IMR-90 (cell line): ENCODE measurements at places on chromosomes 6 and 20. TPM values are rescaled to one million over a fixed set of nuclear protein-coding genes. Genes with fewer than 3 reads are reported as not detected.

DNA sequence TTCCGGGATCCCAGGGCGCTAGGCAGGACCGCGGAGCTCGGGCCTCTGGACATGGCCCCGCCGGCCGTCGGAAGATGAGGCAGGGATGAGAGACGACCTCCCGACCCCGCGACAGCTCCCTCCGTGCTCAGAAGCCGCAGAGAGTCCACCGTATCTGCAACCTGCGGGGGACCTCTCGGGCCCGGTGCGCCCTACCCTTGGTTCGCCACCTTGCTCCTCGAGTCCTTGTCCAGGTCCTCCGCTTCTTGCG is 301 bp downstream of the PPP1R3D start:
- peak overlapping the region; percentile 75 for H3K4me3 ChIP-seq
- peak overlapping the region; percentile 80 for H3K27ac ChIP-seq
- no peaks in the 10 kb centered on the region for H3K27me3 ChIP-seq

- no peaks in the 10 kb centered on the region for H3K36me3 ChIP-seq
- H3K4me3 ChIP-seq: no peak overlapping the region
- DNase-seq: no peak
- H3K27me3 ChIP-seq: no peaks in the 10 kb centered on the region
These were observed 96.9 kb downstream of the NFATC2 start for GRCh38 chr20:51445591-51445990.

DNA sequence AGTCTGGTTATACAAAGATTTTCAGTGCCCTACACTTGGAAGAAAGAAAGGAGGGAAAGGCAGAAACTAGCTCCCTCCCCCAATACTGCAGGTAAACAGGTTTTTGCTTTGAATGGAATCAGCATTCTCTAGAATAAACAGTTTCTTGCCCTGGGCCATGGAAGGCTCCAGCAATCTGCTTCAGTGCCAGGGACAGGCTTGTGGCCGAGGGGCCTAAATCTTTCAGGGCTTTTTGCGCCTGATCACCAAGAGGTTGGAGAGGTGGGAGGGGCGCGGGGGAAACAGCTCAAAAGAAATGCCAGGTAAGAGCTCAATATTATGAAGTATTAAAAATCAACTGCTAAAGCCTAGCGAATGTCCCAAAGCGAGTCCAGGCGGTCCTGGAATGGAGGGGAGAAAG is 23.8 kb downstream of the TFAP2B start:
- H3K27me3 ChIP-seq: peaks cover 37% of the 10 kb centered on the region
- H3K4me1 ChIP-seq: no peaks in the 10 kb centered on the region
- no peak overlapping the region for H3K4me3 ChIP-seq
- no peak for DNase-seq
- no peak overlapping the region for H3K27ac ChIP-seq

DNA sequence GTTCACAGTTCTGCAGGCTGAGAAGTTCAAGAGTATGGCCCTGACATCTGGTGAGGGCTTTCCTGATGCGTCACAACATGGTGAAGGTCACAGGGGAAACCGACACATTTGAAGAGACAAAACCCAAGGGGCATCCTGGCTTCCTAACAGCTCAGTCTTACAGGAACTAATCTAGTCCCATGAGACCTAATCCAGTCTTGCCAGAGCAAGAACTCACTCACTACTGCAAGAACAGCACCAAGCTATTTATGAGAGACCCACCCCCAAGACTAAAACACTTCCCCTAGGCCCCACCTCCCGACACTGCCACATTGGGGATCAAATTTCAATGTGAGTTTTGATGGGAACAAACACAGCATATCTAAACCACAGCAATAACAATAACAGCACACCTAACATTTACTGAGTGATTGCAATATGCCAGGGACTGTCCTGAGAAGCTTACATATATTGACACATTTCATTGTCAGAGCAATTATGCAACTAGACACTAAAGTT is 46.6 kb downstream of the TPBG start:
- H3K27ac ChIP-seq: no peak overlapping the region
- no peaks in the 10 kb centered on the region for H3K27me3 ChIP-seq
- H3K4me3 ChIP-seq: no peak overlapping the region
- DNase-seq: peak; percentile 54

GRCh38 chr6:157151029-157151428 is 172.3 kb downstream of the TMEM242 start:
- H3K4me3 ChIP-seq: no peak overlapping the region
- H3K27me3 ChIP-seq: no peaks in the 10 kb centered on the region
- H3K27ac ChIP-seq: peak overlapping the region; percentile 78

DNA sequence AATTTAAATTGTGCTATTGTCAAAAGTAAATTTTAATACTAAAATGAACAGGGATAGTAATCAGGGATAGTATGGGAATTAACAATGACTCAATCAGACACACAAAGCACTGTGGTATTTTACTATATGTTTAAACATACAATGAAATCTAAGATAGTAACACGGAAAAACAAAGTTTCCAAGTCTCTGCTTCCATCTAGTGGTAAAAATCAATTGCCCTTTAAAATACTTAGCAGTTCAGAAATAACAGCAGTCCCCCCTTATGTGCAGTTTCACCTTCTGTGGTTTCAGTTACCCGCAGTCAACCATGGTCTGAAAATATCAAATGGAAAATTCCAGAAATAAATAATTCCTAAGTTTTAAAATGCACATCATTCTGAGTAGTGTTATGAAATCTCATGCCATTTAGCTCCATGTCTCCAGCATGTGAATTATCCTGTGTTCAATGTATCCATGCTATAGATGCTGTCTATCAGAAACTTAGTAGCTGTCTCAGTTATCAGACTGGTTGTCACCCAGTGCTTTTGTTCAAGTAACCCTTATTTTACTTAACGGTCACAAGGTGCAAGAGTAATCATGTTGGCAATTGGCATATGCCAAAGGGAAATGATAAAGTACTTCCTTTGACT is 58.5 kb downstream of the AHI1 start:
- H3K27me3 ChIP-seq: no peaks in the 10 kb centered on the region
- H3K4me1 ChIP-seq: no peaks in the 10 kb centered on the region
- DNase-seq: peak; percentile 58

GRCh38 chr20:39829256-39829655 is 859.8 kb downstream of the MAFB start:
- peaks cover 17% of the 10 kb centered on the region for H3K27me3 ChIP-seq
- H3K27ac ChIP-seq: no peak overlapping the region
- no peaks in the 10 kb centered on the region for H3K36me3 ChIP-seq
- peak; percentile 41 for DNase-seq
- H3K4me3 ChIP-seq: no peak overlapping the region
- no peaks in the 10 kb centered on the region for H3K4me1 ChIP-seq

DNA sequence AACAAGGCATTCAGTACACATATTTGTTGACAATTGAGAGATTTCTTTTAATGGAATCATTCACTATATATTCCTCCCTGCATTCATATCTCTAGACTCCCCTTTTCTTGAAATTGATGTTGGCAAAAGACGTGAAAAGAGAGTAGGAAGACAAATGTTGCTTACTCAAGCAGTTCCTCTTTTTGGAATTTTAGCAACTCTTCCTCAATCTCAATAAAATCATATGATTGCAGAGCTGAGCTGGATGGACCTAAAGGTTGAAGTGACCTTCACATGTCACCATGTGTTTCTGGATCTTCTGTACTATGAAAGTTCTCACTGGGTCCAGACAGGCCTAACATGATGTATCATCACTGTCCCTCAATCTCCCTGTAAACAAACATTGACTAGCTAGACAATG is 18.6 kb downstream of the ADGRF1 start:
- no peaks in the 10 kb centered on the region for H3K36me3 ChIP-seq
- no peak overlapping the region for H3K4me3 ChIP-seq
- DNase-seq: no peak
- H3K27ac ChIP-seq: no peak overlapping the region

DNA sequence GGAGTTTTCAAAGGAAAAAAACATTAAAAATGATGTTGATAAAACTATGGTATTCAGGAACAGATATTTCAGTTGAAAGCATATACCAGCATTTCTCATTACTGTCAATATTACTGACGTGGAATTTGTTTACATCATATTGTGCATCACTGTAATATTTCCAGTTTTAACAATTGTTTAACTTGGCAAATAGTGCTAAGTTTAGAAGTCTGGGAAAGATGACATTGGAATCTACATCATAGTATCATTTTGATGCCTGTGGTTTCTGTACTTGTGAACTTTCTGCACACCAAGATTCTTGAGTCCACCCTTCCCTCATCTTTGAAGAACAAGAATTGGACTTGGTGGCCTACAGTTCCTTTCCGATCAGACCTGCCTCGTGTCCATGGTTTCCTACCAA is 98.1 kb downstream of the RALGAPA2 start:
- DNase-seq: peak; percentile 25
- no peak overlapping the region for H3K27ac ChIP-seq
- no peaks in the 10 kb centered on the region for H3K36me3 ChIP-seq
- no peak overlapping the region for H3K4me3 ChIP-seq
- H3K4me1 ChIP-seq: peaks cover 3% of the 10 kb centered on the region; the same call in 1 of the 2 replicates

- no peak overlapping the region for H3K27ac ChIP-seq
- no peak overlapping the region for H3K4me3 ChIP-seq
- H3K27me3 ChIP-seq: no peaks in the 10 kb centered on the region
- peaks cover 4% of the 10 kb centered on the region for H3K4me1 ChIP-seq
These were observed 212.1 kb downstream of the WDR27 start for GRCh38 chr6:169489563-169490245.

DNA sequence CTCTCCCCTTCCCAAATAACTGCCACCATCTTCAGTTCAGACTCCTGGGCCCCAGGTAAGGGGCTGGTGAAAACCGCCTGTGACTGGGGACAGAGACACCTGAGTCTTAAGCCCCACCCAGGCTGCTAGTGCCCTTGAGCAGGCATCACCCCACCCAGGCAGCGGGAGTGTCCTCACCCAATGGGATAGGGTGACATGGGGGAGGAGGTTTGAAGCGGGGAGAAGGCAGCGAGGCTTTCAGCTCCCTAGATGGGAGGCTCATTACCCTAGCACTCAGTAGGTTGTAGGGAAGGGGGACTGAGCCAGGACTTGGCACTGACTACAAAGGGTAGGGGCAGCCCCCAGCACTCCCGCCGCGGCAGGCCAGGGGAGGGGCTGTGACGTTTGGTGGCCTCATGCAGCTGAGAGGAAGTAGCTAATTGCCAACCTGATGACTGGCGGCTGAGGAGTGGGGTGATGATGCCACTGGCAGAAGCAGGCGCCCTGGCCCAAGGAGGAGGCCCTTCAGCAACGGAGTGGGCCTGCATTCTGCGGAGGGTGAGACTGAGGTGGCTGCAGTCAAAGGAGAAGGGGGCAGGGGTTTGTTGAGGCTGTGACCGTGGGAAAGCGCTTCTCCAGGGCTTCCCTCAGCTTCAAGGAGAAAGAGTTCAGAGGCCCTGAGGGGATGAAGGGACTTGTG is 126.9 kb downstream of the MRPL14 start:
- H3K4me3 ChIP-seq: no peak overlapping the region
- H3K27ac ChIP-seq: no peak overlapping the region
- no peaks in the 10 kb centered on the region for H3K36me3 ChIP-seq
- peak; percentile 25 for DNase-seq
- peaks cover 22% of the 10 kb centered on the region for H3K4me1 ChIP-seq

DNA sequence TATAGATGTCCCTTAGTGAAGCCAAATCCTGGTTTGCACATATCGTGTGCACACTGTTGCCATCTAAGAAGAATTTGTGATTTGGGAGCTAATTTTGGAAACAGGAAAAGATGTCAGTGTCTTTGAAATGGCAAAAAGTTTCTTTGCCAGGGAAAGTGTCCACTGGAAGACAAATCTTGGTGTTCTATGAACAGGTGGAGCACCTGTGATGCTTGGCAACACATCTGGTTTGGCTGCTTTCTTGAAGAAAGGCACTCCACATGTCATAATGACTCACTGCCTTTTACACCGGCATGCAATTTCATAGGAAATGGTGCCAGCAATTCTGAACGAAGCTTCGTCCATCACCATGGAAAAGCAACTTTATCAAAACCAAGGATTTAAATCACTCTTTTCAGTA is 1040.0 kb upstream of the MAP3K7 start:
- H3K27me3 ChIP-seq: no peaks in the 10 kb centered on the region
- no peaks in the 10 kb centered on the region for H3K36me3 ChIP-seq
- DNase-seq: no peak
- H3K27ac ChIP-seq: no peak overlapping the region
- no peaks in the 10 kb centered on the region for H3K4me1 ChIP-seq

- H3K27me3 ChIP-seq: no peaks in the 10 kb centered on the region
- no peak overlapping the region for H3K27ac ChIP-seq
- no peak overlapping the region for H3K4me3 ChIP-seq
- H3K4me1 ChIP-seq: peaks cover 13% of the 10 kb centered on the region
These were observed 34.9 kb downstream of the SHLD1 start for GRCh38 chr20:5785146-5785545.

GRCh38 chr6:125910527-125910926 is 46.0 kb upstream of the HINT3 start:
- H3K4me1 ChIP-seq: peaks cover 2% of the 10 kb centered on the region; the same call in 1 of the 2 replicates
- no peak overlapping the region for H3K27ac ChIP-seq
- H3K36me3 ChIP-seq: peaks cover 4% of the 10 kb centered on the region

GRCh38 chr6:155223646-155224451 is 40.0 kb upstream of the CLDN20 start:
- peaks cover 12% of the 10 kb centered on the region for H3K4me1 ChIP-seq
- no peaks in the 10 kb centered on the region for H3K27me3 ChIP-seq
- DNase-seq: peak; percentile 95
- H3K4me3 ChIP-seq: no peak overlapping the region

DNA sequence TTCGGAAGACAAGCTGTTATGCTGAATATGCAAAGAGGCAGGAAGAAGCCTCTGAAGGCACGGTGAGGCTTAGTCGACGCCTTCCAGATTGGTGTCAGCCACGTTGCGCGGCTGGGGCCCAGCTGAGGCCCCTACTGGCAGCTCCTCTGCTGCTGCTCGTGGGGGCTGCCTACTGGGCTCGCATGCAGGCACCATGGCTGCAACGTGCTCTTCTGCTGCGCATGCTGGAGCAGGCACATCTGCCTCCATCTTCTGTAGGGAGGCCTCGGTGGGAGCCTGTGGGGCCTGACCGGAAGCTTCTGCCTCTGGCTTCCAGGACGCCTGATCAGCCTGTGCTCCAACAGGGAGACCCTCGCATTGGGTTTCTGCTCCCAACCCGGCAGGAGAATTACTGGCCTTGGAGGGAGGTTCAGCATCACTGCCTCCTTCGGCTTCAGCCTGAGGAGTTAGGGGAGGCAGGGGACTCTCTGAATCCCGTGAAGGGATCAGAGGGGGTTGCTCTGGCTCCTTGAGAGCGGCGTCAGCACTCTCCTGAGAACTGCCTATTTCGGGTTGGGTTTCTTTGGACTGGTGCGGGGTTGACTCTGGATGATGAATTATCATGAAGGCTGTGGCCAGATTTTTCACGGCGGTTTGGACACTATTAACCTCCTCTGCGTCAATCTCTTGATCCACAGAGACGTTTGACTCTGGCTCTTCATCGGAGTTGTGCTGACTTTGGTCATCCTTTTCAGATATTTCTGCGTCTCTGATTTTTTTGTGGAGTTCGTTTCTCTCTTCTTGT is 49.1 kb downstream of the TXLNB start:
- H3K4me3 ChIP-seq: no peak overlapping the region
- H3K27me3 ChIP-seq: peaks cover 15% of the 10 kb centered on the region
- H3K27ac ChIP-seq: no peak overlapping the region
- H3K36me3 ChIP-seq: no peaks in the 10 kb centered on the region

Gene PLN
- total RNA-seq: under 0.01 TPM in 2 replicates

Gene PLAGL1
- 15.3 and 23.3 TPM in 2 replicates for total RNA-seq

Gene FNDC11
- total RNA-seq: 0.28 and 0.36 TPM in 2 replicates

Gene OR2B2
- total RNA-seq: not detected in 2 replicates

Gene ELOVL2
- 7.9 and 10.6 TPM in 2 replicates for total RNA-seq

Gene BACH2
- 1.1 and 1.3 TPM in 2 replicates for total RNA-seq

Gene LIME1
- total RNA-seq: 0.28 and 0.36 TPM in 2 replicates

Gene XKR7
- not detected in 2 replicates for total RNA-seq

Gene C20orf141
- 0.36 TPM in 1 of 2 replicates, not detected in the other for total RNA-seq

Gene SEC23B
- 65.0 and 78.9 TPM in 2 replicates for total RNA-seq
